ENCODE measurements at places on chromosomes 6 and 20. TPM values are rescaled to one million over a fixed set of nuclear protein-coding genes. Genes with fewer than 3 reads are reported as not detected.

The TGM3 gene
- not detected for total RNA-seq

The TPBG gene
- total RNA-seq, result 9.5 TPM

The BHLHE23 gene
- not detected for total RNA-seq

The OR12D3 gene
- total RNA-seq, result not detected

The PPP1R14C gene
- total RNA-seq, result not detected
